ENCODE measurements at places on chromosomes 3 and 15. TPM values are rescaled to one million over a fixed set of nuclear protein-coding genes. Genes with fewer than 3 reads are reported as not detected.

HGD gene
- 0.05 TPM for total RNA-seq

TBL1XR1 gene
- 91.8 TPM for total RNA-seq

COL6A5 gene
- not detected for total RNA-seq

KNG1 gene
- not detected for total RNA-seq

ALDH1L1 gene
- total RNA-seq = 2.9 TPM

CCDC54 gene
- total RNA-seq = not detected

SLC12A1 gene
- total RNA-seq = not detected

CDV3 gene
- total RNA-seq = 88.0 TPM

AGTR1 gene
- not detected for total RNA-seq
